ENCODE measurements at places on chromosomes 16 and 17.

GRCh38 chr17:18933102-18934058 lies 18.6 kb upstream of the SLC5A10 start:
- no peak for DNase-seq

DNA sequence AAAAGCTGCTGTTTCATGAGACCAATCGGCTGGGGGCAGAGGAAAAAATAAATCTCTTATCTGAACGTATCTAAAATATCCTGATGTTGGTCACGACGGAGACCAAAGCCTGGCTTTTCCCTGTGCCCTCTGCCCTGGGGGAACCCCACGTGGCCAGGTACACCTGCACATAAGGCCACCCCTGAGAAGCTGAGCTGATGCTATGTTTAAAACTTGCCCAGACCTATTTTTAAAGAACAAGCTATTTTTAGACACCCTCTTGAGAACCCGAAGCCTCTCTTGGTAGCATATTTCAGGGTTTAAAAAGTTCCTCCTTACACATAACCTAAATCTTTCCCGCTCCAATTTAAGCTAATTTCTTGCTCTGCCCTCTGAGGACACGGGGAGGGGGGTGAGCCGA lies 210.4 kb downstream of the GSG1L start:
- DNase-seq: no peak

- DNase-seq: no peak
Observed at GRCh38 chr17:43079641-43080302, 45.4 kb downstream of the BRCA1 start.

- no peak for DNase-seq
Observed at GRCh38 chr16:48912360-48912759, 302.4 kb upstream of the N4BP1 start.

DNA sequence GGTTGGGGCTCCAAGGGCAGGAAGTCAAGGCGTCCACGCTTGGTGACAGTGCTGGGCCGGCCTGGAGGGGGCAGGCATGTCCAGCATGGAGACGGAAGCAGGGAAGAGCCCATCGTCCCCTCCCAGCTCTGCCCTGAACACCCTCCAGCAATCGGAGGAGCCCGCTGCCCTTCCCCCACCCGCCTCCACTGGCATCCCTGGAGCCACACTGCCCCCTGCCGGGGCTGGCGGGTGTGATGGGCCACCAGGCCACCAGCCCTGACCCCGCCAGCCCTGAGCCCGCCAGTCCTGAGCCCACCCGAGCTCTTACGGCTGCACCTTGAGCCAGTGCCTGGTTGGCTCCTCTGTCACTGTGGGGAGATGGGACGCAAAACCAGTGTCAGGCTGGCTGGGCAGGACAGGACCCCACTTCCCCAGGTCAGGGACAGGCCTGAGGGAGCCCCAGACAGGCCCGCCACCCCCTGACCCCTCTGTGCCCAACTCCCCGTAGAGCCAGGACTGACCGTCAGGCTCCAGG lies 4.1 kb upstream of the CDH15 start:
- DNase-seq: peak; percentile 27

DNA sequence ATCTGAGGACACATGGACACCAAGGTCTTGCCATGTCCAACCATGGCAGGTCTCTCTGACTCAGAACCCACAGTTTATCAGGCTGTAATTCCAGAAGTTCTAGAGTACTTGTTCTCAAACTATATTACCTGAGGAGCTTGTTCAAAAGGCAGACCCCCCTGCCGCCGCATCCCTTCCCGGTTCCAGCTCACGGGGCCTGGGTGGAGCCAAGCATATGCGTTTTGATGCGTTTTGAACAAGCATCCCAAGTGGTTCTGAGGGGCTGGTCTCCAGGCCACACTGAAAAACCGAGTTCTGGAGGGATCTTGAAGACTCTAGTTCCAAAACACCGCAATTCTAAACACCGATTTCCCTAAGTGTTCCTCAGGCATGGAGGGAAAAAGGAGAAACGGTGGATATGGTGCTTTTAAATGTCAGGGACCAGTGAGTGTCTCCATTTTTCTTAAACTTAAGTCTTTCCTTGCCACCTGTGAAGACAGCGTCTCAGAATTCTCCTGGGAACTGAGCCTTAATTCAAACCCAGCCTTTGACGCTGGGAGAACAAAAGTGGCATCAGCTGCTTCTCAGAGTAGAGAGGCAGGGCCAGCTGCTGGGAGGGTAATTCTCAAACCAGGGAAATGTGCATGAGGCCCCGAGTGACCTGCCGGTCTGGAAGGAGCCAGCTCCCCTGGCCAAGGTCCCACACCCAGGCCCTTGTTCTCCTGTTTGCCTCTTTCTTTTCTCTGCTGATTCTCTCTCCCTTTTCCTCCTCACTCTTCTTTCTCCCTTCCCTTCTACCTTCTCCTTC lies 84.4 kb upstream of the PLCG2 start:
- no peak for DNase-seq

GRCh38 chr17:29136998-29137730 lies 43.0 kb downstream of the MYO18A start:
- DNase-seq: no peak

DNA sequence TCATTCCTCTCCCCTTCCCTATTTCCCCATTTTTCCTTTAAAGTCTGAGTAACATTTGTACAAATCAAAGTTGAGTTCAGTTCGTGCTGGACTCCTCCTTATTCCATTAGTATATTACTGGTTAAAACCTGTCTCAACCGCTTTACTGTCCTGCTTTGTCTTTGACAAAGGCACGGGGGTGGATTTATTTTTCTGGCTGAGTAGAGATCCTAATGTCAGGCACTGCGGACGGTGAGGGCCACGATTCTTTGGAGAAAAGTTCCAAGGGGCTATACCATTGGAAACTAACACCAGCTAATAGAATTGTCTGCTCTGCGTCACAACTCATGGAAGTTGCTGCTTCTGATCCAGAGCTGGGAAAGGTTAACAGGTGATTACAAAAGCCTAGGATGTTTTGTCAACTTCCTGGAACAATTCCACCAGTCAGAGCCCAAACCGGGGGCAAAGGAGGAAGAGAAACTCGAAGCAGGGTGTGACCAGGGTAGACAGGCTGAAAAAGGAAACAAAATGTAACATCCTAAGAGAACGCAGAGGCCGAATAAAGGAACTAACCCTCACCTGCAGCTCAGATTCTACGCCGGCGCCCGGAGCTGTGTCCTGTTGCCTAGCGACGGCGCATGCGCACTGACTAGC lies 12.4 kb downstream of the TAT start:
- no peak for DNase-seq

- DNase-seq: peak; percentile 78
Observed at GRCh38 chr17:50550661-50551432, 3.9 kb downstream of the SPATA20 start.

GRCh38 chr16:67181346-67181745 lies 2.4 kb downstream of the MATCAP1 start:
- DNase-seq: peak; percentile 69

- no peak for DNase-seq
Observed at GRCh38 chr17:43465049-43465448, 18.7 kb upstream of the DHX8 start.

GRCh38 chr16:65012357-65012756 lies 109.5 kb downstream of the CDH11 start:
- DNase-seq: peak; percentile 31
